ENCODE measurements at places on chromosomes 2 and 18.
A peak's percentile ranks its signal among the peaks of the same experiment; 100 is the strongest.

GRCh38 chr2:225100269-225100668 lies 58.0 kb upstream of the DOCK10 start:
- DNase-seq: no peak

DNA sequence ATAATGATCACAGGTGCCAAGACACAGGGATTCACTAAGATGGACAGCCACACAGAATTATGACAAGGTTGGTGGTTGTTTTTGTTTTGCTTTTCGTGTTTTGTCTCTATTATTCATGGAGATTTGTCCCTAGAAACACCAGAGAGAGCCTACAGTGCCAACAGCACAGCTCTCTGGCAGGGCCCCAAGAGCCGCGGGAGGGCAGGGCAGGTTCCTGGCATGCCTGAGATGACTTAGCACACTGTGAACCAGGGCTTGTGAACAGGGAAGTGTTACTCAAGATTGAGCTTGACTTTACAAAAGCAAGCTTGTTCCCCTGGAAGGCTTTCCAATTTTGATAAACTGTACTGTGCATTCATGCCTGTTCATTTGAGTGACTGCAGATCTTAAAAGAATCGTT lies 437.4 kb upstream of the SALL3 start:
- DNase-seq: peak; percentile 67

GRCh38 chr2:131044757-131045150 lies 48.5 kb downstream of the FAM168B start:
- no peak for DNase-seq

DNA sequence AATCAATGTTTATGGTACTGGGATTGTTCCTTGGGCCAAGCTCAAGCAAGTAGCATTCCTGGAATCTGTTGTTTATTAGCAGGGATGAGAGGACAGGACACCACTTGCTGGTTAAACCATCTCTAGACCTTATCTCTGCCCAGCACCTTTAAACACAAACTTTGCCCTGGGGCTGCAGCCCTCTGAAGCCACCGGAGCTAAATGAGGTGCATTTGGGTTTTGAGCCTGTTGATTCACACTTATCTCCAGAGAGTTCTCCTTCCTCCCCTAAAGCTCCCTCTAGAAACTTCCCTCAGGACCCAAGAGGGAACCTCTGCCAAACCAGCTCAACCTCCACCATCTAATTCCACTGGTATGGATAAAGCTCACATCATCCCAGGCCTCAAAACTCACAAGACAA lies 94.8 kb upstream of the EPAS1 start:
- DNase-seq: no peak

DNA sequence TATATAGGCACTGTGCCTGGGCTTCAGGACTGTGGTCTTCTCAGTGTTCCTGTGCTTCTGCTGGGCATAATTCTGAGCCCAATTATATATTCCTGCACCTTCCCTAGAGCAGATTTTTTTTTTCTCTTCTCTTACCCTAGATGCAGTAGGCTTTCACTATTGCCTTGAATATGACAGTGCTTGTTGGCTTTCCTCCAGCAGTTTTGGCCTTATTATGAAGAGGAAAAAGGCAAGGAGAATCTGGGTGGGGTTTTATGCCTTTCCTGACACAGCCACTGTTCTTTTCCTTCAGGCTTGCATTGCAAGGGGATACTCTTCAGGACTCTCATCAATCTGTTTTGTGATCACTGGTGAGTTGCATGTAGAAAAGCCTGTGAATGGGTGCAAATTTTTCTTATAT lies 221.9 kb upstream of the CELF4 start:
- DNase-seq: no peak

- DNase-seq: no peak
Observed at GRCh38 chr2:239178954-239179353, 221.9 kb downstream of the HDAC4 start.

- peak; percentile 94 for DNase-seq
Observed at GRCh38 chr2:216632952-216633615, at the start of gene IGFBP2. Gene IGFBP2, plus strand, starts transcription at chr2:216633420. Its CDS starts 104 bp downstream, at chr2:216633524.

DNA sequence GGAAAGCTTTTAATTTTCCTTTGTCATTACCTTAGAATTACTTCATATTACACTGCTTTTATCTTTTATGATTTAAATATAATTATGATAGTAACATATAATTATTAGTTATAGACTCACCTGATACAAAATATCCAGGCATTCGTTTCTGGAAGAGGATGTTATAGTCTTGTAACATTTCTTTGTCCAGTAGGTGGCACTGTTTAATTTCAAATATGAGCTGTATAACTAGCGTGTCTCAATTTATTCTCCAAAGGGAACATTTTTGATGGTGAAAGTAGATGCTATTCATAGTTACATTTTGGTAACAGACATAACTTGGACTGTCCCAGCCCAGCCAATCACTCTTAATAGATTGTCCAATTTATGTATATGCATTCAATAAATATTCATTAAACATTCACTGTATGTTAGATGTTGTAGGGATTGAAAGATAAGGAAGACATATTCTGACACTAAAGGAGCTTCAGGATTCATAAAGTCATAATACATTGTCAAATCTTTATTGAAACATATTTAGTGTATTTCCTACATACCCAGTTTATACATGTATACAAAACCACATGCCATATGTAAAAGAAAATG lies 19.2 kb downstream of the DAW1 start:
- peak; percentile 73 for DNase-seq

DNA sequence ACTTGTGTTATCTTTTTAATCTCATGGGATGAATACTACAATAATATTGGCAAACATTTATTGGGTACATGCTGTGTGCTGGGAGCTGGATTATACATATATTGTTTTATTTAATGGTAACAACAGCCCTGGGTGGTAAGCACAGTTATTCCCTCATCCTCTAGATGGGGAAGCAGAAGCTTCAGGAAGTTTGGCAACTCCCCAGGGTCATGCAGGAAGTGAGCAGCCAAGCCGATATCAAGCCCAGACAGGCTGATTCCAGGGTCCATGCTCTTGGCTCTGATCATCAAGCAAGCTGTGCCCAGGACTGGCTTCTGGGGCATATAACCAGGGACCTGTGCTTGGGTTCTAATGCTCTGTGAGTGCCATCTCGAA lies 155.8 kb downstream of the ZNF516 start:
- DNase-seq: no peak

- DNase-seq: no peak
Observed at GRCh38 chr2:156054983-156055382, 277.5 kb downstream of the NR4A2 start.

DNA sequence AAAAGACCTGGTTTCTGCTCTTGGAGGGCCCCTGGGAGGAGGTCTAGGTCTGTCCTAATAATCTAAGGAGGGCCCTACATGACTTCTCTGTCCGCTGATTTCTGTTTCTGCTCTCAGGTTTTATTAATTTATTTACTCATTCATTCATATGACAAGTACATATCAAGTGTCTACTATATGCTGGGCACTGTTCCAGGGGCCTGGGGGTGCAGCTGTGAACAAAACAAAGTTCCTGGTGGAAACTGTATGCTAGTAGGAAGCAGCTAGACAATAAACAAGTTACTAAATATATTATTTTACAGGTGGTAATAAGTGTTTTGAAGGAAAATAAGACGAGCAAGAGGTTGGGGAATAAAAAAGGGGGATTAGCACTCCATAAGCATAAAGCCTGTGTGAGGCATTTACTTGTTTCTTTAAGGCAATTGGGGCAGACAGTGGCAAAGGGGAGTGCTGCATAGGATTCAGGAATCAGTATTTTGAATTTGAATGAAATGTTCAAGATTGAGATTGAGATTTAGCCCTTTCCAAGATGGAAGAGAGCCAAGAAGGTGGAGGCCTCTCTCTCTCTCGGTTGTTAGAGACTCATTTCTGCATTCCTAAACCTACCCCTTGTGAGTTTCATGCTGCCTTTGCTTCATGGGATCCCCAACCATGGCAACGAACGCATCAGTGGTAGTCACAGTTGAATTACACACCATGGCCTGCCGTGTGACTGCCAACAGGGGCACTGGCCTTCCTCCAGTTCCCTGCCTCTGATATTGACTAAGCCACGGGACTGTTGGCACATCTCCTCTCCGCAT lies 28.3 kb downstream of the DRC1 start:
- no peak for DNase-seq

- DNase-seq: no peak
Observed at GRCh38 chr2:191220671-191221070, 24.5 kb upstream of the MYO1B start.

GRCh38 chr2:219765231-219765911 lies 137.9 kb downstream of the SLC4A3 start:
- DNase-seq: no peak

GRCh38 chr2:25159949-25160348 lies 8.4 kb downstream of the POMC start:
- peak; percentile 69 for DNase-seq
